Activated CD8-positive, alpha-beta T cell treated with anti-CD3 and anti-CD28 coated beads, Interleukin-2, amount 10 ng/mL, durations not matched to agents 7 days and 5 days (primary cell): ENCODE measurements at places on chromosomes 2 and 18.

GRCh38 chr18:55413474-55413873, 174.5 kb downstream of the TCF4 start:
- no peak for DNase-seq

GRCh38 chr2:159089543-159089942, 121.1 kb downstream of the TANC1 start:
- no peak for DNase-seq

DNA sequence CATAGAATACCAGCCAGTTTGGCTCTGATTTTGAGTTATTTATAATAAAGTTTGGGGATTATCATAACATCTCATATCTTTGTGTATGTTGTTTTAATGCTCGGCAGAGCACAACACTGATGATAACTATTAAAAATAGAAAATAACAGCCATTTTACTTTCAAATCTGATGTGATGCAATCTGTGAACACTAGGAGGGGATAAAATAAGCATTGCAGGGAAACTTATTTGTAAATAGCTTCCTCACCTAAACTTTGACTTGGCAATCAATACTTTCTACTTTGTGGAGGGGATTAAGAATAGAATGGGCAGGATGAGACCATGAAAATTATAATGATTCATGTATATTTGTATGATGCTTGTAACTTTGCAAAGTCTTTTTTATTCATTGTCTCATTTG, 54.4 kb downstream of the USP14 start:
- no peak for DNase-seq

DNA sequence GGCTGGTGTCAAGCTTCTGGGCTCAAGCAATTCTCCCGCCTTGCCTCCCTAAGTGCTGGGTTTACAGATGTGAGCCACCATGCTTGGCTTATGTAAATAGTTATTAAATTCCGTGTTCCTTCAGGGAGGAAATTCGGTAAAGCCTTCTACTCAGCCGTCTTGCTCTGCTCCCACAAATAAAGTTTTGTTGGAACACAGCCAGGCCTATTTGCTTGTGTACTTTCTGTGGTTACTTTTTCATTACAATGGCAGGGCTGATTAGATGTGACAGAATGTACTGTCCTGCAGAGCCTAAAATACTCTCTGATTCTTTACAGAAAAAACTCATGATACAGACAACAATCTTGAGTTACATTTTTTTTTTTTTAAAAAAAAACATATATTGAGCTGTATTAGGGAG, 68.8 kb upstream of the TACR1 start:
- DNase-seq, result no peak

DNA sequence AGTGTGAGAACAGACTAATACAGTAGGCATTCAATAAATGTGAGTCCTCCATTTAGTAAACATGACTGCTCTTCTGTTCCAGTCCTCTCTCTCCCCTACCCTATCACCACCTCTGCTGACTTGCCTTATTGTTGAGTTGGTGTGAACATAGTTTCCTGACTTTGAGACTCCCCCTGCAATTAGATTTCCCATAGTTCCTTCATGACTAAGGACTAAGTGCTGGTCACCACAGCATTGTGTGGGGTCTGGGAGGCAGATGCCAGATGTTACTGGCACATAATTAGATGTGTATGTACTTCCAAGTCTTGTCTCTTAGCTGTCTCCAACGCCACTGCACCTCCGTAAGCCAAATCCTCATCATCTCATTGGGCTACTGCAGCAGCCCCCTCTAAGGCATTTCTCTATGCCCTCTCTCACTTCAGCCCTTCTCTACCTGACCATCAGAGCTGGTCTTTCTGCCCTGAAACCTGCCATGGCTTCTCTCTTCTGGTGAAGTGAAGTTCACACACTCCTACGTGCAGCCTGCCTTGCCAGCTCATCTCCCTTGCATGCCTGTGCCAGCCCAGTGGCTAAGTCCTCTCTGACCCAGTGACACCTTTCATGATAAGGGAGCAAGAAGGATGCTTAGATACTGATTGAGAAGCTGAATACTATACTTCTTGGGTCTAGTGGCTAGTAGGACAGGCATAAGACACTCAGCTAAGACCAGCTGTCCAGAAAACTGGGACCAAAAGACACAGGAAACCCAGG, 81.6 kb upstream of the ALPP start:
- no peak for DNase-seq

- DNase-seq, result no peak
Measured at GRCh38 chr2:145740302-145740701, 1220.4 kb upstream of the ZEB2 start.

DNA sequence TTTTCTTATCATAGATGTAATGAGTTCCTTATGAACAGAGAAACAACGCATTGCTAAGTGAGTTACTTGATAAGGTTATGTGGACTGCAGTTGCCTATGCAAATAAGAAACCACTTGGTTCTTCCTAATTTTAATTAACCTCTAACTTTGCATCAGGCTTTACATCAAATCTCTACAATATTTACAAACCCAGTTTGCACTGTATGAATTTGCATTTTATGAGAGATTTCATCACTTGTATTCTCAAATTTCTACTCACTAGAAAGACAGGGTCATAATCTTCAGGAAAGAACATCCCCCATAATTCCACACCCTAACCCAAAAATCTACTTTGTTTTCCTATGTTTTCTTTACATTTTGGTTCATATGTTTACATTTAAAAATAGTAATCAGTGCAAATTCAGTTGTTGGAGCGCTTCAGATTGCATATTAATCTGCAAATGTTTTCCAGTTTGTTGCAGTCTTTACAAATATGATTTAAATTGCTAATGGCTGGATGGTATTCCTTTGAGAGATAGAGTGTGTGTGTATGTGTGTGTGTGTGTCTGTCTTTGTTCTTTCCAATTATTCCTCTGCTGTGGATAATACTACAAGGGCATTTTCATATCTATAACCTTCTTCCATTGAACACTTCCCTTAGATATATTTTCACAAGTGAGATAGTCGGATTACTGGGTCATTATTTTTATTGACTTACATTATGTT, 106.1 kb downstream of the COL4A4 start:
- DNase-seq, result no peak

- no peak for DNase-seq
Measured at GRCh38 chr2:102112271-102112670, 30.3 kb upstream of the IL1R1 start.

DNA sequence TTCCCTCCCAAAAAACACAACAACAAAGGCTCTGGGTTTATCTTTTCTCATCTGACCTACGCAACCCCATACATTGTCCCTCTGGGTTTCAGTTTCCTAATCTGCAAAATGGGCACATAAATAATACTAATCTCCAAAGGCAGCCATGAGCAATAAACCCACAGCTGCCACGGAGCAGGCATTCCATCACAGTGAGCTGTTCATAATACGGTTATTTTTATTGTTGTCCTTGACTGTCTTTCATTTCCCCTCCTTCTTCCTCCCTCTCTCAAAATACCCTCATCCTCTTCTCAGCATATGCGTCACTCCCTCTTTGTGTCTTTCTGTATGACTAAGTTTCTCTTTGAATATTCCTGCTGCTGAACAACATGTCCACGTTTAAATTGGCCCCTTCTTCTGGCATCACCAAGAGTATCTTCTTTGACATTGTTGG, 129.8 kb upstream of the CAB39 start:
- no peak for DNase-seq

- DNase-seq, result no peak
Measured at GRCh38 chr2:207561386-207562080, 31.8 kb downstream of the CREB1 start.
